ENCODE measurements at places on chromosomes 2 and 18. TPM values are rescaled to one million over a fixed set of nuclear protein-coding genes. Genes with fewer than 3 reads are reported as not detected.

DNA sequence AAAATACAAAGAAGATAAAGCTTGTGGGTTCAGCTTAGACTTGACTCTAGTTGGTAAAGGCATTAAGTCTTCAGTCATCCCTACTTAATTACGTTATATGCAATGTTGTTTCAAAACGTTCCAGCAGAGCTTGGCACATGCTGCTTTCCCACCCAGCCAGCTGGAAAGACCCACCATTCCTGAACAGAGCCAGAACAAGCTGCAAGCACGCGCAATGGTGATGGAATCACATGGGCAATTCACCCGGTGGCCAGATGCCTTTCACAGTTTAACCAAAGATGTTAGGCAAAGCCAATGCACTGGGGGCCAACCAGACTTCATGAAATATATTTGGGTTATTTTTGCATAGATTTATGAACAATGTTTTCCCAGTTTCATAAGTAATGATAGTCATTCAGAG is 123.4 kb upstream of the CDH20 start:
- no peaks in the 10 kb centered on the region for H3K36me3 ChIP-seq
- H3K4me1 ChIP-seq = no peaks in the 10 kb centered on the region
- peak; percentile 9 for DNase-seq
- no peaks in the 10 kb centered on the region for H3K27me3 ChIP-seq

DNA sequence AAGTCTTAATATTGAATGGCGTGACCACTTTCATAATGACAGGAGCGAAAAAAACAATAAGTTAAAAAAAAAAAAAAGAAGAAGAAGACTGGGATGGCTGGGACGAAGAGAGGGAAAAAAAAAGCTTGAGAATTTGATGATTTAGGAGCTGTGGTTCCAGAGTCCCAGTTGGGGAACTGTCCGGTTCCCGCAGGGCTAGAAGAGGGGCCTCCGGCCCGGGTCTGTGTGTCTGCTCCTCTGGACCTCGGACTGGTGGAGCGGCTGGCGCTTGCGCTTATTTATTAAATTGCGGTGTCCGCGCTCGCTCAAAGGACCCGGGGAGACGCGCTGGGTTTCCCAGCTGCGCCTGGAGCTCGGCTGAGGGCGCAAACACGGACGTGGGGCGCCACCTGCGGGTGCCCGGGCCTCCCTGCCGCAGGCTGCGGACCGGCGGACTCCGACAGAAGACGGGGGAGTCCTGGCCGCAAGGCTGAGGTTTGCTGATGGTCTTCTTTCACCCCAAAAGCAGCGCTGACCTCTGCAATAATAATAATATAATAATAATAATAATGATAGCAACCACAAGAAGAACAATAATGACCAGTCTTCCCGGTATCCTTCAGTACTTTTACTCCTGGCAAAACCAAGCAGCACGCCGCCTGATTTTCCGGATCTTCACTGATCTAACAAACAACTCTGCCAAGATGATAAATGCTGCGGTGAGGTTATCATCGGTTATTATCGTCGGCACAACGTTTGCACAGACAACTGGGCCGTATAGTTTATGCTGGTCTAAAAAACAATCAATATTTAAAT is at the start of gene CBLN2:
Gene CBLN2, minus strand, starts transcription at position 251 of the 795 bp plus-strand sequence. CDS start 2,182 bp downstream, outside the sequence.
- peaks cover 30% of the 10 kb centered on the region for H3K4me1 ChIP-seq
- peaks cover 6% of the 10 kb centered on the region for H3K27me3 ChIP-seq
- H3K27ac ChIP-seq = no peak within 1 kb of the TSS
- no peaks in the 10 kb centered on the region for H3K36me3 ChIP-seq
- H3K4me3 ChIP-seq = peak within 1 kb of the TSS; percentile 31
- no peak for DNase-seq

The DTNA gene
- 11.1 TPM for polyA plus RNA-seq

The CCL20 gene
- 34.4 TPM for polyA plus RNA-seq

DNA sequence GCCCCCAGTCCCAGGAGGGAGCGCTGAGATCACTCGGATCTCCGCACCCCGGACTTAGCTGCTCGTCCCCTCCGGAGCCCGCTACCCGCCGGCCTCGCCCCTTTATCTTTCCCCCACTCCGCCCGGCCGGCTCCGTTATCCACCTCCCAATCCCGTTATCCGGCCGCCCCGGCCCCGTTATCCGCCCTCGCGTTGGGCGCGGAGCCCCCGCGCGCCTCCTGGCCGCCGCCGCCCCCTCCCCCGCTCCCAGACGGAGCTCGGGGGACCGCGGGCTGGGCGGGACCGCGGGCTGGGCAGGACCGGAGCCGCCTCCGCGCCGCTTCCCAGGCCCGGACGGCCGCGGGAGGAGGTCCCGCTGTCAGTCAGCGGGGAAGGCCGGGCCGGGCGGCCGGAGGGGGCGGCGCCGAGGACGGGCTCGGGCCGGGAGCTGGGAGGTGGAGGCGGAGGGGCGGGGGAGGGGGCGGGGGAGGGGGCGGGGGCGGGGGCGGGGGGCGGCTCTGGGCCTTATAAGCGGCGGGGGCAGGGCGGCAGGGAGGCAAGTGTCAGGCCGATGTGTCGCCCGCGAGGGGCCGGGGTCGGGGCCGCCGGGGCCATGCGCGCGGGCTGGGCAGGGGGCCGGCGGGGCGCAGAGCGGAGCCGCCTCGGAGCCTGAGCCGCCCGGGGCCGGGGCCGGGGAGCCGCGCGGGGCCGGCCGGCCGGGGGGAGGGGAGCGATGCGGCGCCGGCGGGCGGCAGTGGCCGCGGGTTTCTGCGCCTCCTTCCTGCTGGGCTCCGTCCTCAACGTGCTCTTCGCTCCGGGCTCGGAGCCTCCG is at the start of gene PKDCC:
Gene PKDCC, plus strand, starts transcription at position 534 of the 811 bp plus-strand sequence. Its CDS starts 179 bp downstream, at position 713.
- peak; percentile 97 for DNase-seq
- H3K27ac ChIP-seq = peak within 1 kb of the TSS; percentile 78
- H3K36me3 ChIP-seq = no peaks in the 10 kb centered on the region
- peaks cover 37% of the 10 kb centered on the region for H3K27me3 ChIP-seq
- peak within 1 kb of the TSS; percentile 71 for H3K4me3 ChIP-seq

- H3K27ac ChIP-seq = no peak overlapping the region
- H3K36me3 ChIP-seq = no peaks in the 10 kb centered on the region
- DNase-seq = no peak
- no peak overlapping the region for H3K4me3 ChIP-seq
Observed at GRCh38 chr2:28580078-28580477, 84.2 kb downstream of the PLB1 start.

DNA sequence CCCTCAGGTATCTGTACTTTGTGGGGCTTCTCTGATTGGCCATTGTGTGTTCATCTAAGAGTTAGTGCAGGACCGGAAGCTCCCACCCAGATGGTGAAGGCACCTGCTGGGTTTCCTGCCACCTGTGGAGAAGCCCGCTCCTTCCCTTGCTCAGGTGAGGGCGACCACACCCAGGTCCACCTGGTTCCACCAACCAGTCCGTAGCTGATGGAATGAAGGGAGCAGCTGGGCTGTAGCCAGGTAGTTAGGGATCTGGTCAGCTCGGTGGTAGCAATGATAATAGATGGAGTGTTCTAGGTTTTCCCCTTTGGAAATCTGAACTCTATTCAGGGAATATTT is 16.0 kb downstream of the SH3BP4 start:
- no peak overlapping the region for H3K27ac ChIP-seq
- DNase-seq = no peak
- no peak overlapping the region for H3K4me3 ChIP-seq
- no peaks in the 10 kb centered on the region for H3K36me3 ChIP-seq
- H3K27me3 ChIP-seq = no peaks in the 10 kb centered on the region

- H3K4me3 ChIP-seq = no peak overlapping the region
- peaks cover 61% of the 10 kb centered on the region for H3K27me3 ChIP-seq
- H3K4me1 ChIP-seq = no peaks in the 10 kb centered on the region
- H3K27ac ChIP-seq = no peak overlapping the region
- no peaks in the 10 kb centered on the region for H3K36me3 ChIP-seq
Observed at GRCh38 chr18:50207722-50208121, 12.8 kb upstream of the MYO5B start.

DNA sequence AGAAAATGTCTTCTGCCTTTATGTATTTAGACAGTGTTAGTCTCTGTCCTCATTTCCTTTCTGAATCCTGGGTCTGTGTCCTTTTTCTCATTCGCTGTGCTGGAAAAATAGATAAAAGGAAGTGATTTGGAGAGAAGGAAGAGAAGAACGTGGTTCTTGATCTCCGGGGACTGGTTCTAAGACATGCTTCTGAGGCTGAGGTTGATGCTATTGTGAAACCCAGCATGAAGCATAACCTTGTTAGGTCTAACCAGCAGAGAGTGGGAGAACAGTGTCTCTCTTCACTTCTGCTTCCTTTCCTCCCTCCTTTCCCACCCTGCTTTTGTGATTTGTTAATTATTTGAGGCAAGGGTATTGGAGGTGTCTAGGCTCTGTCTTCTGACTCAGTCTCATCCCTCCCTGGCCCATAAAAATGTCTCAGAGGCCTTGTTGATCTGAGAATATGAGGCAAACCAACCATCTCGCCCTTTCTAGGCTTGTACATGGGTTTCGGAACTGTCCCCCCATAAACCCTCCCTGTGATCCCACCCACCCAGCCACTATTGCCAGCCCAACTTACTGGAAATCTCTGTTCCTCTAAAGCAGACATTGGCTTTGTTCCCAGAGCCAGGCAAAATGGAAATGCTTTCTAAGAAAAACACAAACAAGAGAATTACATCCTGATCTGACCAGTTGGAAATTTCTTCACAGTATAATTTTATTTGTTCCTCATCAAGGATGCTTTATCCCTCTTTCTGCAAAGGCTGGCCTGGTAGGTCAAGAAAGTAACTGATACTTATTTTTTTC is 360.6 kb upstream of the TNP1 start:
- H3K4me3 ChIP-seq = no peak overlapping the region
- peak; percentile 66 for DNase-seq
- H3K36me3 ChIP-seq = no peaks in the 10 kb centered on the region
- no peaks in the 10 kb centered on the region for H3K27me3 ChIP-seq

DNA sequence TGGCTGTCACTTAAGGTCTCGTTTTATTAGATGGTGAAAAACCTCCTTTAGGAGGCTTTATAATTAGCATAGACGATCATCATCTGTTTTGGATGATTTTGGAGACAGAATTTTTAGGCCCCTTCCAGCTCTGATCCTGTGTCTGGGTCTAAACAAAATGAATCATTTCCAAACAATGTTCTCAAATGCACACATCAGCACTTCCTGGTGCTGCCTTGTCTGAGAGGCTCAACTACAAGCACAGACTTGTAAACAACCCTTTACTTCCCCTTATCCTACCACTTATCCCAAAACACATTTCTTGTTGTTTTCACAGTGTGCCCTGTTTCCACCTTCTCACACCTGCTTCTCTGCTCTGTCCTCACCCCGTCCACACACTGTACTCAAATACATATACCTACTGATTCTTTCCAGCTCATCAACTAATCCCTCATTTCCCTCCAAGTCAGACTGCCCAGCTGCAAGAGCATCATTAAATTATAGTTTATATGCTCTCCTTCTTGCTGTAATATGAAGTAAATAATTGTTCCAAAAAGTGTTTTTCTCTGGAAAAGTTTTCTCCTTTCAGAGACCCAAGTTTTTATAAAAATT is 71.2 kb upstream of the COL3A1 start:
- no peaks in the 10 kb centered on the region for H3K27me3 ChIP-seq
- no peaks in the 10 kb centered on the region for H3K4me1 ChIP-seq
- peak; percentile 31 for DNase-seq
- no peaks in the 10 kb centered on the region for H3K36me3 ChIP-seq
- H3K27ac ChIP-seq = no peak overlapping the region
- H3K4me3 ChIP-seq = no peak overlapping the region

The RTKN gene
- 23.2 TPM for polyA plus RNA-seq

- no peak overlapping the region for H3K27ac ChIP-seq
- no peaks in the 10 kb centered on the region for H3K27me3 ChIP-seq
- H3K36me3 ChIP-seq = peaks cover 87% of the 10 kb centered on the region
- H3K4me3 ChIP-seq = no peak overlapping the region
Observed at GRCh38 chr2:158664987-158665386, 130.1 kb upstream of the DAPL1 start.

The LNPK gene
- 1.8 TPM for polyA plus RNA-seq

DNA sequence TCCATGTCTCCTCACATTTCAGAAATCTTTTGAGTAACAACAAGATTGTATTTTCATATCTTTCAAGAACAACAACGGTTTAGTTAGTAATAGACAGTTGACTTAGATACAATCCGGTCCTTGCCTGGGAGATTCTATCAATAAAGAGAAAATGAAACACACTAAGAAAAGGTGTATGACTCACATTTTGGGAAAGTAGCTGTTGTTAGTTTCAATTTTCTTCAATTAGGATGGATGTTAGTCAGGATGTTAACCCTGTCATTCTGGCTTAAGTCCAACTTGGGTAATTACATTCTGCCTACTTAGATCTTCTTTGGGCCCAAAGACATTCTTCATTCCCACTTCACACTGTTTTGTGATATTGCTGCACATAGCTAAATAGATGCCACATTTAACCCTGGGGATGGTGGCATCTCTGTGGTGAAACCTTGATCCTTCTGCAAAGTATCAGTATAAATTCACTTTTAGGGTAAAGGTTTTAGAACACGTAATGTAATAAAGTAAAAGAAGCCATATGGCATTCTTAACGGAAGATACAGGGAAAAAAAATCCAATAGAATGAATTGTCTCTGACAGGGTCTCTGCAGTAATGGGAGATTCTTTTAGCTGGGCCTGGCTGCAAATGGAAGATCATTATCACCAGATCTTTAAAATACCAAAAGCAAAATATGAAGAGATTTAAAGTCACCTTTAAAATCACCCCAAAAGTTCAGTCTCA is 365.5 kb downstream of the FIGN start:
- no peaks in the 10 kb centered on the region for H3K4me1 ChIP-seq
- H3K27ac ChIP-seq = no peak overlapping the region
- DNase-seq = no peak
- H3K27me3 ChIP-seq = no peaks in the 10 kb centered on the region
- no peaks in the 10 kb centered on the region for H3K36me3 ChIP-seq

GRCh38 chr18:7366597-7366996 is 135.7 kb downstream of the LRRC30 start:
- no peak overlapping the region for H3K27ac ChIP-seq
- no peaks in the 10 kb centered on the region for H3K27me3 ChIP-seq
- no peaks in the 10 kb centered on the region for H3K4me1 ChIP-seq
- DNase-seq = no peak
- no peaks in the 10 kb centered on the region for H3K36me3 ChIP-seq

DNA sequence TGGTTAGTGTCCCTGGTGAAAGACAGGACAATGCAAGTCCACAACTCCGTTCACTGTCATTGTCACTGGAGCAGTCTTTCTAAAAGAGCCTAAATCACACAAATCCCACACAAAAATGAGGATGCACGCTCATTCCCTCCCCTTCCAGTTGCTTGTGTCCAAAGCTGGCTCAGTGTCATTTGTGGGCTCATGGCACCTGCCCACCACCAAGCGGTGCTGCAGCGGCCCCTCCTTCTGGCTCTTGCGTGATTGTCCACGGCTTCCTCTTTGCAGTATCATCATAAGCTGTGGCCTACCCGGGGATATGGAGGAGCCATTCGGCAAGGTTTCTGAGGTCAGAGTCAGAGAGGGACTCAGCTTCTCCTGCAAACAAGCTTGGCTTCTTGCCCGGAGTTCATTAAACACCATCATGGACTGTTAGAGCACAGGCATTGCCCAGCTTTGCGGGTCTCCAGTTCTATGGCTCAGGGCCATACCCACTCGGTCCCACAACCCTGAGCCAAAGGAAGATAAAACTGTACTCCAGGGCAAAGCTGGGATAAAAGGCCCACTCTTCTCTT is 179.4 kb upstream of the AGAP1 start:
- no peak overlapping the region for H3K27ac ChIP-seq
- no peak for DNase-seq
- H3K4me1 ChIP-seq = no peaks in the 10 kb centered on the region
- no peak overlapping the region for H3K4me3 ChIP-seq
- H3K27me3 ChIP-seq = no peaks in the 10 kb centered on the region
